Hematopoietic multipotent progenitor cell treated with erythropoietin and hydrocortisone succinate and interleukin-3 and kit ligand, for 6 days (in vitro differentiated cells): ENCODE measurements at places on chromosomes 7 and 10.
A peak's percentile ranks its signal among the peaks of the same experiment; 100 is the strongest.

GRCh38 chr7:142482891-142483658 is 225.2 kb upstream of the PRSS58 start:
- peak; percentile 92 for DNase-seq

- peak; percentile 64 for DNase-seq
These were observed 1.5 kb downstream of the IPMK start for GRCh38 chr10:58266003-58266825.

DNA sequence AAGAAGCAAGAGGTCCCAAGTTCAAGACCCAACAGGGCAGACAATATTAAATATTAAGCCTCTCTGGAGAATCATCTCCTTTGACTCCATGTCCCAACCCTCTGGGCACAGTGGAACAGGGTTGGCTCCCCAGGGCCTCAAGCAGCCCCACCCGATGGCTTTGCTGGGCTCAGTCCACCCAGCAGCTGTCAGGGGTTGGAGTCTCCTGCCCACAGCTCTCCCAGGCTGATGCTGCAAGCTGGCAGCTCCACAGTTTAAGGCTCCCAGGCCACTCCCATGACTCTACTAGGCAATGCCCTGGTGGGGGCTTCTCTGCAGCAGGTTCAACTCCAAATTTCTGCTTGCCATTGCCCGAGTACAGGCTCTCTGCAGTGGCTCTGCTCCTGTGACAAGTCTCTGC is 55.1 kb downstream of the LARP4B start:
- no peak for DNase-seq

DNA sequence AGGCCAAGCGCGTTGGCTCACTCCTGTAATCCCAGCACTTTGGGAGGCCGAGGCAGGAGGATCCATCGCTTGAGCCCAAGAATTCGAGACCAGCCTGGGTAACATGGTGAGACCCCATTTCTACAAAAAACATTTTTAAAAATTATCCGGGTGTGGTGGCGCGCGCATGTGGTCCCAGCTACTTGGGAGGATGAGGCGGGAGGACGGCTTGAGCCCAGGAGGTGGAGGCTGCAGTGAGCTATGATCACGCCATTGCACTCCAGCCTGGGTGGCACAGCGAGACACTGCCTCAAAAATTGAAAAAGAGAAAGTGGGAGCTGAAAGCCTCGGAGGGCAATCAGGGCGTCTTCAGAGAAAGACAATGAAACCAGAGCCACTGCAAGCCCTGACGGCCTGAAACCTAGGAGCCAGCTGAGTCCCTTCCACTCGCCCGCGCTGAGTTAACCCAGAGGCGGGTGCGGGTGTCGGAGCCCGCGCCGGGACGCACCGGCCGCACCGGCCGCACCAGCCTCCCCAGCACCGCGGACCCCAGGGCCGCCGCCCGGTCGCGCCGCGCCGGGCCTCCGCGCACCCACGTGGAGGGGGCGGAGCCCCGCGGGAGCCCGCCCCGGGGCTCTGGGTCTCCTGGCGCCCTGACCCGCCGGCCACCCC is 22.4 kb downstream of the ZFAND2A start:
- no peak for DNase-seq

DNA sequence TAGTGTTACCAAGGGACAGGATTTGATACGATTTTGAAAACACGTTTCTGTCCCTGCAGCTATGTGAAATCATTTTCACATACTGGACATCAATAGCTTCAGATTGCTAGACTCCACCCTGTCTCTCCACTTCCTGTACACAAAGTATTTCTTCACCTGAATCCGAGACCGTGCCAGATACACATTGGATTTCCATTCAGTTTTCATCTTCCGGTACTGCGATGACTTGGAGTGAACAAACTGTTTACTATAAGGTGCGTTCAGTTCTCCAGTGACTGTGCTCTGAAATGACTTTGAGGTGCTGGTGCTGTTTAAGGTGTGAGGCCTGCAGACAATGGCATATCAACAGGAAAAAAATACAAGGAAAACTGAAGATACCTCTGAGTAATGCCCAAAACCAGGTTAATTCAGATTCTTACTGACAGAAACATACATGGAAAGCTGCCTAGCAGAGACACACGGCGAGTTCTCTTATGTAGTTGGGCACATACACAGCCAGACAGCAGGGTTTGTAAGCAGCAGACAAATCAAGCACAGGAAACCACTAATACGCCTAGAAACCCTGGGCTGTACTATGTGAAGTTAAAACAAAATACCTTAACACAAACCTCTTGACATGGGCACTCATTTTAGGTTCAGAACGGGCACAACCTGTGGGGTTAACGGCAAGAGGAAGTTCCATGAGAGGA is 119.2 kb downstream of the GALNT11 start:
- DNase-seq = no peak

GRCh38 chr7:135285547-135286233 is 52.1 kb downstream of the STRA8 start:
- DNase-seq = no peak

- peak; percentile 84 for DNase-seq
These were observed 65.3 kb downstream of the PDIA4 start for GRCh38 chr7:148962823-148963582.

DNA sequence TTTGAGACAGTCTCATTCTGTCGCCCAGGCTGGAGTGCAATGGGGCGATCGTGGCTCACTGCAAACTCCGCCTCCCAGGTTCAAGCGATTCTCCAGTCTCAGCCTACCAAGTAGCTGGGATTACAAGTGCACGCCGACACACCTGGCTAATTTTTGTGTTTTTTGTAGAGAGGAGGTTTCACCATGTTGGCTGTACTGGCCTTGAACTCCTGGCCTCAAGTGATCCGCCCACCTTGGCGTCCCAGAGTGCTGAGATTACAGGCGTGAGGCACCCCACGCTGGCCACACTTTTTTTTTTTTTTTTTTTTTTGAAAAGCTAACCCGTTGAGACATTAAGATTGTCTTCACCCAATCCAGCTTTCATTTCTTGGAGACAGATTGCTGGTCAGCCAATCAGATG is 2.1 kb downstream of the ZNF273 start:
- no peak for DNase-seq

- DNase-seq = peak; percentile 60
These were observed 22.8 kb downstream of the RGR start for GRCh38 chr10:84267503-84268126.

DNA sequence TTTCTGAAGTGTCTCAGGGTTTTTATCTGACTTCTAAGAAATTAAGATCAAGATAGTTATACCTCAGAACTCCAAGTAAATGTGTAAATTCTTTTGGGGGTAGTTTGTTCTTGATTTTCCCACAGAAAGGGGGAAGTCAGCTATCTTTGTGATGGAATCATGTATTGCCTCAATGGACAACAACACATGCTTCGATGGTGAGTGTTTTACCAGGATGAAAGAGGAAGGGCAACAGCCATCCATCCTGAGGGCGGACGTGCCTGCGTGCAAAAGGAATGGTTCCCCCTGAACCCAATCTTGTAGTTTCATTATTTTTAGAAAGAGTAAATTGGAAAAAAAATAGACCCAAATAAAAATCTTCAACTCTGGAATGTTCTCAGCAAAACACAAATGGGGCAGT is 67.2 kb upstream of the ZPBP start:
- DNase-seq = no peak

DNA sequence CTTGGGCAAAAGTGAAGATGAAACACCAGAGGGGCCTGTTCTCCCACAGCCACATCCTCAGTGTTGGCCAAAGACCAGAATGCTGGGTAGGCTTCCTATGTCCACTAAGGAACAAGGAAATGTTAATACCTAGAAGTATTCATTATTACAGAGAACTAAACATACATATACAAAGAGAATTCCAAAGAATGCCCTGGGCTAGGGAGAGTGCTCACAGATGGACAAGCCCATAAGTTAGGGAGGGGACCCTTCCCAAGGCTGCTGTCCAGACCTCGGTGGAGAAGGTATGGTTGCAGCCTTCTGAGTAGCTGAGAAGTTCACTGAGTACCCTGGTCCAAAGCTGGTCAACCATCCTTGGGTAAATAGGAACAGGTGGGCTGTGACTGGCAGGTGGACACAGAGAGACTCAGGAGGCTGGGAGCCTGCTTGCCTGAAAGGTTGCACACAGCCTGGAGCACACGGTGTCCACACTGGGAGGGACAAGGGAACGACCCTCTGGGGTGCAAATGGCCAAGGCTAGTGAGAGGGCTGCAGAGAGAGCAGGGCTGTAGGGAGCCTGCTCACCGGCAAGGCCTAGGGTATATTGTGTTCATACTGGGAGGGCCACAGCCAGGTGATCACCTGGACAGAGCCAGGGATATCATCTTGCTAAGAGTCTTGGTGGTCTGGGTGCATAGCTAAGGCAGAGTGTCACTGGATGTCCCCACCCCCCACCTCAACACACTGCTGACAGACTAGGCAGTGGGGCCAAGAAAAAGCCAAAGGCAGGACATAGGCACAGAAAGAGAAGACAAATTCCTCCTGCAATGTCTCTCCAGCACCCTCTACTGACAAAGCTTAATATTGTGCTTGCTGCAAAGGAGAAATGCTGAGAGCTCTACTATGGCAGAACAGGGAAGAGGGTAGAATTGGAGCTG is 40.3 kb downstream of the CPVL start:
- peak; percentile 86 for DNase-seq

GRCh38 chr10:79056736-79057391 is 11.9 kb upstream of the ZMIZ1 start:
- no peak for DNase-seq

DNA sequence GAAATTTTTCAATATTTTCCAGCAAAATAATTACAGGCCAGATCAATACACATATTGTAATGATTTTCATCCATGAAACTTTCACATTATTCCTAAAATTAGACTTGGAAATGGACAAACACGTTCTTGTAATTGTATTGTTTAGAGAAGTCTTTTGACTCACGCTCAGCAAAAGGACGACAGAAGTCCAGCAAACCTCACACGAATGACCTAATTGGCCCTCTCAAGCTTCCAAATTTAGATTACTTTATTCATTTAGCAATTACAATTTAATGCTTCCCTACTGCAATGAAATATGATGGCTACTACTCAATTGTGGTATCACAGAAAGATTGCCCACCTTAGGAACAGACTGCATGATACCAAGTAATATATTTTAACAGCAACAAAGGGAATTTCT is 702.2 kb downstream of the MAGI2 start:
- DNase-seq = no peak

DNA sequence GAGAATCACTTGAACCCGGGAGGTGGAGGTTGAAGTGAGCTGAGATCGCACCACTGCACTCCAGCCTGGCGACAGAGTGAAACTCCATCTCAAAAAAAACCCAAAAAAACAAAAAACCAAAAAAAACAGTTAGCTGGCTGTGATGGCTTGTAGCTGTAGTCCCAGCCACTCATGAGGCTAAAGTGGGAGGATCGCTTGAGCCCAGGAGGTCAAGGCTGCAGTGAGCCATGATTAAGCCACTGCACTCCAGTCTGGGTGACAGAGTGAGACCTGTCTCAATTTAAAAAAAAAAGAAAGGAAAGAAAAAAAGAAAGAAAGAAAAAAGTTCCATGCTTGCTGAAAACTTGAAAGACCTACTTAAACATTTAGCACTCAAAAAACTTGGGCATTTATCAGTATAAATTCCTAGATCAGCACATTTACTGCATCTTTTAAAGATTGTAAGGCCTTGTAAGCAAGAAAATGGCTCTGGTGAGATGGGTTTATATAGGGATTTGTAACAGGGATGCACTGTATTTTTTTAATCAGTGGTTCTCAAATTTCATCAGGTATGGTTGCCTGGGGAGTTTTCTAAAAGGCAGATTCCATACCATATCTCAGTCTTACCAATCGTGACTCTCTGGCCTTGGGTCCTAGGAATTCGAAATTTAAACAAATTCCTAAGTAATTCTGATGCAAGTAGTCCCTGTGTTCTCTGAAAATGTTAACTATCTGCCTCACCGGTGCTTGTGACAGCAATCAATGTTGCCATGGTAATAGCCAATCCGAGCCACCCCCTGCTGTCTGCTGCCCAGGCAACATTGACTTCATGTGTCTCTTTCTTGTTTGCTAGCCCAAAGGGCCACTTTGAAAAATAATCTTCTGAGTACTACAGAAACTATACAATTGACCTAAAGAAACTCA is 11.5 kb upstream of the NT5C2 start:
- no peak for DNase-seq

DNA sequence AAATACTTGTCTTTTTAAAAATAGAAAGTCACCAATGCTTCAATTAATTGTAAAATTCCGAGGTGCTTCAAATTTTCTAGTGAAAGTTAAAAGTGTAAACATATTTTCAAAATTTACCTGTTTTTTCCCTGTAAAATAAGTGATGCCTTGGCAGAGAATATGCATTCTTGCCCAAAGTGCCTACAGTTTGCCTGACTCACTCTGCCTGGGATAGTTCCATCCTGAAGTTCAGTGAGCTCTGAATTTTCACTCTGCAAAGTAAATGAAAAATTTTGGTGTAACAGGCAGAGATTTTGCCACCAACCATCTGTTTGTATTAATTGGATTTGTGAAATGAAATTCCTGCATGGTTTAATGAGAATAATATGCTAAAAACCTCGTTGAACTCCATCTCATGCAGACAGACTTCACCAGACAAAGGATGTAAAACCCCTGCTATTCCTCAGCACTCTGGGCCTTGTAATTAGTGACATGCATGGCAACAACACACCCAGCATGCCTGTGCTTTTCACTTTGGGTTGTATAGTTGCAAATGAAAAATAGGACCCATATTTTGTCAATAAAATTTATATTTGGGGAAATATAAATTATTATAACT is 117.4 kb upstream of the GNAI1 start:
- no peak for DNase-seq

DNA sequence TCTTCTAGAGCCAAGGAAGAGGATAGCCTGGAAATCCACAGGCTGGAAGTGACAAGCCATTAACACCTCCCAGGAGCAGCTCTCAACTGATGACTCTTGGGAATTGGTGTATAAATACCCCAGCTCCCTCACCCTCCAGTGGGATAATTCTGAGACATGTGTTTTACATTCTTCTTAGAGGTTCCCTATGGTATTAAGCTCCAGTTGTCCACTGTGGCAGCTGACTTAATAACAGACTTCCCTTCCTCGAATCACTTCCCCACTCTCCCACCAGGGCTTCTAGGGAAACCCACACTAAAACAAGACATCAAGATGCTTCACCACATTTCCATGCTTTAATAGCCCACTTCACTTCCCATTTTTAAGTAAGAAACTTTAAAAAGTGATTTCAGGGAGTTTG is 47.2 kb downstream of the FAM107B start:
- DNase-seq = peak; percentile 6
